ENCODE measurements at places on chromosomes 6 and 20. TPM values are rescaled to one million over a fixed set of nuclear protein-coding genes. Genes with fewer than 3 reads are reported as not detected.

GRCh38 chr20:2207770-2208097, 88.1 kb upstream of the TGM3 start:
- no peak for DNase-seq

DNA sequence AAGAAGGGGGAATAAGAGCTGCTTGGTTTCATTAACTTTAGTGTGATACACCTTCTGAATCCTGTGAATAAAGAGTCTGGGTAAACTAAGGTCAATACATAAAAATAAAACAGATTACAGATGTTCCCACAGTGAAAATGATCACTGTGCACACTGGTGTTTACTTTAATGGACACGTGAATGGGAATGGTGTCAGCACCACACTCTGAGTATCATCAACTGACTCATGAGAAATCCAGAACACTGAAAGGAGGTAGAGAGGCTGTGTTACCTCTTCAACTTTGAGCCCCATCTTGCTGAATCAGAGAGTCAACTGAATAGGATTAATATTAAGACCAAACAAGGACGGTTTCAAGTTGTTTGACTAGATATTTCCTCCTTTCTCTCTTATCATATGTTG, 75.0 kb downstream of the ELOVL4 start:
- no peak for DNase-seq

DNA sequence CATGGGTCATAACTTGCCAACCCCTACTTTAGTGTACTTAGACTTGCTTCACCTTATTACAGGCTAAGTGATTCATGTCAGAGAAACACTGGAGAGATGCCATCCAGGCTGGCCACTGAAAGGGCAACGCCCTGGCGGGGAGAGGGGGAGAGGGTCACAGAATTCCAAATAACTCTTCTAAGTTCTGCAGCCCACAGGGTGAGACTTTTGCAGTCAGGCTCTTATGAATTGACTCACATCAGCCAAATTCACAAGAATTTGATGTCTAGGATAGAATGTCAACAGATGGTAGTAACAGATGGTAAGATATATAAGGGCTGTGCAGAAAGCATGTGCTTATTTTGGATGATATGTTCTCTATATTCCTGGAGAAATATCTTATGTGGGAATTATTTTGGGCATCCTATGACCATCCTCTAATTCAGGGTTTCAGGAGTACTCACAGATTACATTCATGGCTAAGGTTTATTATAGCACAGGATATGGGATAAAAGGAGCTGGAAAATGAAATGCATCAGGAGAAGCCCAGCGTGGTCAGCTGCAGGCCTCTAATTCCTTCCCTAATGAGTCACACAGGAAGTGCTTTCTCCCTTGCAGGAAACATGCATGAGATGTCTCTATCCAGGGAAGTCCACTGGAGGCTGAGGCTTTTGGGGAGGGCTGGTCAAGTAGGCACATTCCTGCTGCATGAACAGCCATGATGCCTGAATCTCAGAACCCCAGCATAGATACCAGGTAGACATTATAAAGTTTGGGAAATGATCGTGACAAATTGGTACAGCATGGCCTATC, 58.7 kb upstream of the RIN2 start:
- peak; percentile 60 for DNase-seq

GRCh38 chr6:110041830-110042229, 63.7 kb downstream of the GPR6 start:
- no peak for DNase-seq

DNA sequence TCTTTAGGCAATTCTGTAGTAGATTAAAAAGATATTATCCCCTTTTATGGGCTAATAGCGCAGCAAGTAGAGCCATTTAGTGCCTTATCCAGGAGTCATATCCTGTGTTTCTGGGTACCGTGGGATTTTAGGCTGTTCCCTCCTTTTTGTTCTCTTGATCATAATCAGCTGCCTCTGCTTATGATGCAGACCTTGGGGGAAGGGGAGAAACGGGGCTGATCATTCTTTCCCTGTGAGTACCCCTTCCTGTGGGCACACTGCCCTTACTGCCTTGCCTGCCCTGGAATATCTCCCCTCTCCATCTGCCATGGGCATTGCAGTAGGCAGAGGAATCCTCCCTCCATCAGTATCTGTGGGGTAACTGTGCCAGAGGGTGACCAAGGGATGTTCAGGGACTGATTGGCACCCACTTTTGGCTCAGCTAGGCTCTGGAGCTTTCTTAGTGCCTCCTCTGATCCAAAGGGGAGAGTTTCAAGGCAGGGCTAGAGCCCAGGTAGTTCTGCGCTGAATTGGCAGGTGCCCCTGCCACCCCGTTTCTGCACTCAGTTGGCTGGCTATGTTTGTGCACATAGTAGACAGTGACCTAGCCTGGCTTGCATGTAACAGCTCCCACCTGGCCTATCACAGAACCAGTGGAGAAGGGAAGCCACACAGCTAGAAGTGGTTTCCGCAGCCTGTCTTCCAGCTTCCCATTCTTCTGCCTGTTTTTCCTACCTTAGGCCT, 103.3 kb downstream of the FIG4 start:
- no peak for DNase-seq

- DNase-seq, result peak; percentile 34
Measured at GRCh38 chr20:7161690-7162089, 394.2 kb downstream of the BMP2 start.

DNA sequence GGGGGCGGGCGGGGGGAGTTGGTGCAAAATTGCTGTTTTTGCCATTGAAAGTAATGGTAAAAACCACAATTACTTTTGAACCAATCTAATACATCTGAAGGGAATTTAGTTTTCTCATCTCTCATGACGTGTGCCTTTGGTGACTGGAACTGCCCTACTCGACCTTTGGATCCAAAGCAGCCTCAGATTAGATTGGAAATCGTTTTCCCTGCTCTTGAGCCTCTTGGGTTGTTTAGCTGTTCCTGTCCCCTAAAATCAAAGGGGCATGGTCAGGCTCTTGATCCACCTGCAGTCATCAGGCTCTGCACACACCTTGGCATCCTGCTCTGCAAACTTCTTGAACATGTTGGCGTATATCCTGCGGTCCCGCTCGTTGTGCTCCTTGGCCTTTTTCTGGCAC, 64.0 kb upstream of the TULP1 start:
- DNase-seq, result no peak

GRCh38 chr20:64160526-64161355, 3.5 kb upstream of the MYT1 start:
- DNase-seq, result no peak

- DNase-seq, result no peak
Measured at GRCh38 chr20:50995506-50995905, 27.4 kb downstream of the KCNG1 start.

GRCh38 chr6:141482796-141483597, 649.7 kb upstream of the GJE1 start:
- peak; percentile 27 for DNase-seq

DNA sequence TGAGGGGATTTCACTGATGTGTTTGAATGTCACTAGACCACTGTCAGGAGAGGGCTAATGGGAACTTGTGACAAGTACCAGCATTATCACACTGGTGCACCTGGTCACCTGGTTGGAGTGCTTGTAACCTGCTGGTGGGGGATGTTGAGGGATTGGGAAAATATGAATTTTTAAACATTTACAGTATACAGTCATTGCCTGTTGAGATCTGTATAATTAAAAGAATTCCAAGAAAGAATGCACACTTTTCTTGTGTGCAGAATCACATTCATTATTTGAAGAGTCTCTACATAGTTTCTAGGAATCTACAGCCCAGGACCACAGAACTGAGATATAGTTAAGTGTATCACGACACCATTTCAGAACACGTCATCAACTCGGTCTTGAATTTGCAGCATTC, 118.4 kb downstream of the AIG1 start:
- DNase-seq, result no peak

DNA sequence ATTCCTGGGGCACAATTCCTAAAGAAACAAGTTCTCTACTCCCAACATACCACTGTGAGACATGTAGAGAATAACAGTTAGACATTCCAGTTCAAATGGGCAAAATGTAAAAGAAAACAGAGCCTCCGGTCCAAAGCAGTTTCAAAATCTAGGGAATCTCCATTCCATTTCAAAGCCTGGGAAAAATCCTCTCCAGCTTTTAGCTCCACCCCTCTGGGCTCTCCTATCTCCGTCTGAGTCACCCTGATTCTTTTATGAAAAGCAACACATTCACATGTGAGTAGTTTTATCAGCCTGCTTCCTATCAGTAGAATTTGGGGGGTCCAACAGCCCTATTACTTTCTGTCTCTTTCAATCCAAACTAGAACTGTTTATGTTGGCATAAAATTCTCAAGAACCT, 3.7 kb downstream of the CSNK2A1 start:
- DNase-seq, result no peak

- peak; percentile 29 for DNase-seq
Measured at GRCh38 chr20:25310268-25310920, 62.5 kb downstream of the PYGB start.

The HLA-DQA1 gene
- total RNA-seq, result not detected

The TPX2 gene
- 19.6 TPM for total RNA-seq

The SNAP25 gene
- total RNA-seq, result 2.2 TPM

The WFDC12 gene
- total RNA-seq, result not detected

The GINS1 gene
- 3.8 TPM for total RNA-seq

The MUC22 gene
- 0.21 TPM for total RNA-seq

The PGC gene
- total RNA-seq, result not detected

The CALHM4 gene
- not detected for total RNA-seq

The FAM162B gene
- 7.9 TPM for total RNA-seq

The C20orf202 gene
- not detected for total RNA-seq

The TRIM10 gene
- total RNA-seq, result 1.0 TPM

The CENPW gene
- total RNA-seq, result 3.8 TPM

The GSTA3 gene
- not detected for total RNA-seq

The DZANK1 gene
- total RNA-seq, result 1.6 TPM

The B3GALT4 gene
- 4.6 TPM for total RNA-seq

Data from tongue (tissue), 3 donors.